NCI-H1092 treated with DMSO at 0.1 percent for 48 hours (cell line): ENCODE measurements at places on chromosomes 6 and 20.

DNA sequence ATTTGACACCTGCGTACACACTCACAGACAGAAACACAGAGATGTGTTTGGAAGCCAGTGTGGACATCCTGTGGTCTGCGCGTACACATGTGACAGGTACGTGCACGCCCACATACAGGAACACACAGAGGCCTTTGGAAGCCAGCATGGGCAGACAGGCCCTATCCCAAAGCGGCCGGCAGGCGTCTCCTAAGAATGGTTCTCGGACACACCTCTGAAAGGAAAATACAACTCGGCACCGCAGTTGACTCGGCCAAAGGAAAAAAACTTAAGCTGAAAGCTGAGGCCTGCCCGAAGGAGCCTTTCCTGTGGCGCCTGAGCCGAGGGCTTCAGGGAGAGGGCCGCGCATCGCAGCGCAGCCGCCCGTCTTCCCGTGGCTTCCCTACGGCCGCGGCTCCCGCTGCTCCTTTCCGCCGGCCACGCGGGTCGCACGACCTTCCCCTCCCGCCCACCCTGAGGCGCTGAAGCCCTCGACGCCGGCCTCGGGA, 1.4 kb upstream of the CEP43 start:
- peak; percentile 60 for DNase-seq

DNA sequence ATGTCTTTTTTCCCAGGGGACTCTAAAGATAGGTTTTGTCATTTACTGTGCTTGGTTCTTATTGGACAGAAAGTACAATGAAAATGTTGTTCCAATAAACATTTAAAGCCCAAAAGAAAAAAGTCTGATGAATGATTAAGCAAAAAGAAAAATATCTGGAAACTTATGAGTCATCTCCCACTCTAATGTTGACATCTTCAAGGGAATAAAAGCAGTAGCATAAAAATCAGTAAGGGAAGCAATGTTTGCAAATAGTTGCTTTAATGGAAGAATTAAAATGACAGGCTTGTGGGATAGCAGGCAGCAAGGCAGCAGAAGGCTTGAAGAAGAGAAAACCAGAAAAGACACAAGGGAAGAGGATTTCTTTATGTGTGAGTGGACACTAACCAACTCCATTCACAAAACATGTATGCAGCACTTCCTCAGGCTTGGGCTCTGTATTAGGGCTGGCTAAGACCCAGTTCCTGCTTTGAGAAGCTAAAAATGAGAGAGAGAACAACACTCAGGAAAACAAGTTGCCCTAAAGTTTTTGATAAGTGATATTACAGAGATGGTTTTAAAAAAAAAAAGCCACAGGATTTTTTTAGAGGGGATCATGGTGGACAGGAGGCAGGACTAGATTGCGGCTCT, 263.2 kb upstream of the NT5E start:
- no peak for DNase-seq

- DNase-seq = no peak
Observed at GRCh38 chr6:9315966-9316650, 880.8 kb upstream of the SLC35B3 start.

DNA sequence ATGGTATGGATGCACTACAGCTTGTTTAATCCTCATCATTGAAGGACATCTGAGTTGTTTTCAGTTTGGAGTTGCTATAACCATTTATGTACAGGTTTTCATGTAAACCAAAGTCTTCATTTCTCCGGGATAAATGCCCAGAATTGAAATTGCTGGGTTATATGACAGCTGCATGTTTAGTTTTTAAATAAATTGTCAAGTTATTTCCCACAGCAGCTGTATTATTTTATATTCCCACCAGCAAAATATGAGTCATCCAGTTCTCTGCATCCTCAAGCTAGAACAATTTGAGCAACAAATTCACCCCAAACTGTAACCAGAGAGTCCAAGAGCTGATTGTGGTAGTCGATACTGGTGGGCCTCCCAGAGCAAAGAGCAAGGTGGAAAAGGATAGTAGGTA, 161.0 kb upstream of the PRND start:
- no peak for DNase-seq

DNA sequence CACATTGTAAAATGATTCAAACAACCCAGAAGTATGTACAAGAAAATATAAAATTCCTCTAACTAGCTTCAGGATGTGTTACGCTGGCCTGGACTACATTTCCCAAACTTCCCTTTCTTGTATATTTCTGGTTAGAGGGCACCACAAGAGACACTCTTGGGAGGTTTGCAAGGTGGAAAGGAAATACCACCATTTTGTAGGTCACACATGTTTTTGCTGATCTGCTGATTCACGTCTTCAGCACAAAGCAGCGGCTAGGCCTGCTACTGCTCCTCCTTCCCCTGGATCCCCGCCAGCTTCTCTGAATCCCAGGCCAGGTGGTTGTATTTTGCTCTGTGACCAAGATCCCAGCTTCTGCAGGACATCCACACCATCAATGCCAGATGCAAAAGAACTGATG, 104.2 kb downstream of the AGPAT4 start:
- peak; percentile 39 for DNase-seq

- peak; percentile 56 for DNase-seq
Observed at GRCh38 chr20:47196091-47197081, 160.1 kb downstream of the ZMYND8 start.

- DNase-seq = no peak
Observed at GRCh38 chr6:164098857-164099267, 684.3 kb downstream of the QKI start.

- DNase-seq = no peak
Observed at GRCh38 chr6:20826378-20826777, 292.1 kb downstream of the CDKAL1 start.

- peak; percentile 19 for DNase-seq
Observed at GRCh38 chr20:60729135-60729900, 522.7 kb upstream of the CDH4 start.

- DNase-seq = no peak
Observed at GRCh38 chr20:46004889-46005473, 3.7 kb upstream of the MMP9 start.

- no peak for DNase-seq
Observed at GRCh38 chr6:157724138-157724820, 98.8 kb upstream of the SNX9 start.

- no peak for DNase-seq
Observed at GRCh38 chr20:1489325-1489724, 1.9 kb downstream of the SIRPB2 start.

- no peak for DNase-seq
Observed at GRCh38 chr6:23642849-23643248, 483.2 kb upstream of the NRSN1 start.

DNA sequence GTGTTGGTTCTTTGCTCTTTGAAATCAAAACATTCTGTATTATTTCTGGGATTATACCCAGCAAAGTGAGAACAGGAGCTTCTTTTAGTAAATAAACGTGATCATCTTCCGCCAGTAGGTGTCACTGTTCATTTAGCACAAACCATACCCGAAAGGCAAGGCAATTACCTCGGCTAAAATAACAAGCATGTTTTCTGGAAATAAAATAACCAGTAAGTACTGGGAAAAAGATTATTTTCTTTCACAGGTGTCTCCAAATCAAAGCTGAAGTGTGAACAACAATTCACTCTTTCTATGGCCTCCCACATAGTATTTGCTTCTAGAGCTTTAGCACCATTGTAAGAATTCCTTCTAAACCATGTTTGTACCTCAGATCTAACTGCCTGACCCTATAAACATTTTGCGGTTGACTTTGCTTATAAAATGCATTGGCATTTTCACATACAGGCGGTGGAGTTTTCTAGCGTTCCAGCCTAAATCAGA, 144.6 kb upstream of the AGPAT4 start:
- peak; percentile 84 for DNase-seq

- DNase-seq = no peak
Observed at GRCh38 chr6:137912813-137913212, 45.8 kb downstream of the TNFAIP3 start.

DNA sequence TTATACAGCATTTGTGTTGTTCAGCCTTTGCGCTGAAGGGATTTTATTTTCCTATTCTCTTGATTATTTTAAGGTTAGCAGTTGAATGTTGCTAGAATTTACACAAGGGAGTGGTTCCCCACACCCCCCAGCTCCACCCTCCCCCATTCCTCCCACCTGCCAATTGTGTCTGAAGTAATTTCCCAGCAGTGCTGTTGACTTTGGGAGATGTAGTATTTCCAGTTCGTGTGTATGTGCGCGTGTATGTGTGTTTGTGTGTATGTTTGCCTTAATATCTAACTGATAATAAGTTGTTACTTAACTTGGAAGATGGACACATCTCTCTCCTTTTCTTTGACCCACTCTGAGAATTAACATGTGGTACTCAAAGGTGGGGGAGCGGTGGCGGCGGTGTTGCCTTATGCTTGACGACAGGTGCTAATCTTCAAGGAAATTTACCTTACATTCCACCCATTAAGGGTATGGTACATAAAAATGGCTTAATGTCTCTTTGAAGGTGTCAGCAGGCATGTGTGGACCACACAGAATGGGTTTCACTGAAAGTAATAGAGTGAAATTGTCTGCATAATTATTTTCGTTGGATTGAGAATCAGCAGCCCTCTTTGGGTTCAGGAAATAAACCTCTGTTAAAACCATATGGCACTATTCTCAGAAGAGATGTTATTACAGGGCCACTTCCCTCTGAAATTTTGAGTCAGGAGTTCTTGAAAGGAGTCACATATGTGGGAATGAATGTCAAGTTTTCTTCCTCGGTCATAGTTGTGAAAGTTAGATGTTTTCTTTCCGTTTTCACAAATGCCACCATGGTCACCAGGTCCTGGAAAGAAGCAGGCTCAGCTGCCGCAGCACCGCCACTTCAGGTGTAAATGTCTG, 95.6 kb upstream of the SUPT3H start:
- DNase-seq = no peak

- no peak for DNase-seq
Observed at GRCh38 chr20:17100506-17100905, 126.3 kb upstream of the PCSK2 start.

DNA sequence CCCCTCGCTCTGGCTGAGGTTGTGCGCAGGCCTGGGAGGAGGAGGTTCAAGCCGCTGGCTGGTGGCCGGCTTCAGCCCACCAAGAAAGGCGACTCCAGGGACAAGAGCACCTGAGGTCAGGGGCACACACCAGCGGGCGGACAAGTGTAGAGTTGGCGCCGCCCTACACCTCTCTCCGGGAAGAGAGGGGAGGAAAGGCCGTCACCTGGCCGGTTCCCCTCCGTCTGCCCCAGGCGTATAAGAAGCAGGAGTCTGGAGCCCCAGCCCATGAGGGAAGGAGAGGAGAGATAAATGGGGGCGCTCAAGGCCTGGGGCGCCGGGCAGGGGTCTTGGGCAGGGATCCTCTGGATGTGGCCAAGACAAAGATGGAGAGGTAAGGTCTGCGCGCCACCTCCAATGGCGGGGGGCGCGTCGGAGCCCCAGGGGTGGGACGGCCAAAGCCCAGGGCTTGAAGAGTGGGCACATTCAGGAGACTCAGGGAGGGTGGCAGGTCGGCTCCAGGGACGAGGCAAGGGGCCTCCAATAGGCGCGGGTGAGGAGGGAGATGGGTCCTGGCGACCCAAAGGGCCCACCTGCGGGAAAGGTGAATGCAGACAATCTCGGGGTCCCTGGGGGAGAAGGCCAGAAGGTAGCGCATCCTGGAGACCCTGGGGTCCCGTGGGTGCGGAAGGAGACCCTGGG, 826 bp downstream of the RIMS4 start:
- DNase-seq = no peak

DNA sequence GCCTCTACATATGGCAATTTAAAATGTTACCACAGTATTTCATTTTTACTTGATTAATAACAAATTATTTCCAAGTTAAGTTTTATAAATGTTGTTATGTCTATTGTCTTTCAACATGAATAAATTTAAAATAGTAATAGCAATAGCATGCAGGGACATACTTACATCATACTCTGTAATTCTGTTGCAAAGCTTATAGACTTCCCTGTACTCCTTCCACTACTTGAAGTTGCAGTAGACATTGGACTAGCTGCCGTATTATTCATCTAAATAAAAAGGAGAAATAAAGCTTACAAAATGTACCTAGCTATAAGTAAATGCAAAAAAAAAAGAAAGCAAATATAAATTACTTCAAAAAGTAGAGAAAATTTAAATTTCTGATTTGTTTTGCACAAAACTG, 12.7 kb downstream of the SUPT3H start:
- no peak for DNase-seq

GRCh38 chr6:110826236-110827129, 11.2 kb upstream of the CDK19 start:
- DNase-seq = no peak

DNA sequence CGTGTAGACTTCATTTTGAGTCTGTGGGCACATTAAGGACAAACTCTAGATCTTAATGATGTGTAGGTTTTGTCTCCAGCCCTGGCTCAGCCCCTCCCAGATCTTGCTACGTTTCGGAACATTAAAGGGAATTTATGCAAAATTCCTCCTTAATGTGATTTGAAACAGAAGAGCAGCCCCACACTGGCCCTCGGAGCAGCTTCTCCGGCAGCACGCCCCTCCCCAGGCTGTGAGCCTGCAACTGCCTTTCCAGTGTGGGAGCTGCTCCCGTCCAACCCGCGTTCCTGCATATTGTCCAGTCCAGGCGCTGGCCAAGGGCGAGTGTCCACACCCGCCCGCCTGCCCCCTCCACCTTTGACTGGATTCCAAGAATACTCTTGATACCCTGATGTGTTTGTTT, 257.2 kb downstream of the TAF4 start:
- DNase-seq = no peak

DNA sequence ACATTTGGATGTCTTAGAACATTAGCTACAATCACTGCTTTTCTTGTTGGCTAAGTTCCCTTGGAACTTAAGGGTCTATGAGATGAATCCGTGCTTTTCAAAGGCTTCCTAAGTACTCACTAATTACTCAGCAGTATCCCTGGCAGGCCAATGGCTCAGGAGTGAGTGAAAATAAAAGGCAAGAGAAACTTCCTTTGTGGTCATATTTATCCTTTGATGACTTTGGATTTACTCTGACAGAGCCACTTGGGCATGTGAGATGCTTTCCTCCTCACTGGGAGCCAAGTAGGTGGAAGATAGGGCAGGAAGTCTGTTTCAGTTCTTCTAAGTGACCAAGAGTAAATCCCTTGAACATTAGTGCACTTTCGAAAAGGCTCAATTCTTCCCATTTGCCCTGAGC, 224.3 kb upstream of the FOXA2 start:
- no peak for DNase-seq

- DNase-seq = no peak
Observed at GRCh38 chr6:152815230-152815872, 64.8 kb downstream of the VIP start.

GRCh38 chr6:12408752-12409151, 118.6 kb downstream of the EDN1 start:
- no peak for DNase-seq

DNA sequence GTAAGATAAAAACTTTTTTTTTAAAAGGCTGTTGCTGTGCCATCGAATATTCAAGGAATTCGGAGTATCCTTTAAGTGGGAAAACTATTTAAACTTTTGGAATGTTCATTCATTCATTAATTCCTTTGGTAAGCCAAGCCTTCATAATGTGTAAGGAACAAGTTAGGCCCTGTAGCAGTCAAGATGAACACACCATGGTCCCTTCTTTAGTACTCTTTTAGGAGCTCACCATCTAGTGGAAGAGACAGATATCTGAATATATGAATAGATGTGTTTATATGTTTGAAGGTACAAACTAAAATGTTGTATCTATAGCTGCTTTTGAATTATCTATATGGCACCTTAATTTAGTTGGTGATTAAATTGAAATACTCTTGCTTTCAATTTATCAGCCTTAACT, 5.8 kb downstream of the SPO11 start:
- DNase-seq = no peak
